ENCODE measurements at places on chromosomes 1 and 21. TPM values are rescaled to one million over a fixed set of nuclear protein-coding genes. Genes with fewer than 3 reads are reported as not detected.

GRCh38 chr1:12230549-12231275, 882 bp downstream of the VPS13D start:
- DNase-seq, result no peak

DNA sequence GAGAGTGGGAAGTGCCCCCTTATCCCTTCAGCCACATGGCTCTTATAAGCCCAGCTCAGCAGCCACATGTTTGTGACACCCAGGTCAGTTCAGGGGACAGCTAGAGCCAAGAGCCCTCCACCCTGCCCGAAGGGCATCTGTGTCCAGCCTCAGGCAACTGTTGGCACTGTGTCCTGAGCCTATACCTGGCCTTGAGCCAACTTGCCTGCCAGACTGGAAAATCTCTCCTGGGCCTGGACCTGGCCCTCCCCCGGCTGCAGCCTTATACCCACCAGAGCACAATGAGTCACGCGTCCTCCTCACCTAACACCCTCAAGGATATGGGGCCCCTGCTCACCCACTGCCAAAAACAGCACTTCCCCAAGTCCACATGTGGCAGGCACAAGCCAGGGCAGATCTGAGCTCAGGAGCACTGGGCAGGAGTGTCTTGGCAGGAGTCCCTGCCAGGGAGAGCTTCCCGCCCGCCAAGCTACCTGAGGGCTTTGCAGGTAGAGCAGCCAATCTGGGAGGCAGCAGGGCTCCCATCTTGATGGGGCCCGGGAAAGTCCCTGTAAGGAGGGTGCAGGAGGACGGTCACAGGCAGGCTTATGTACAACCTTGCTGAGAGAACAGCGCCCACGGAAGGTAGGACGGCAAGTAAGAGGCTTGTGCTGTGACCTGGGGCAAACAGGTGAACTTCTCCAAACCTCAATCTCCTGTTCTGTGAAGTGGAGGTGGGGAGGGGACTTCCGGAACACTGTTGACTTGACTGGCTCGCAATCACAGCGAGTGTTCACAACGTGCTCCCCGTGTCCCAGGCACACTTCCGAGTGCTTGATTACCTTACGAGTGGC, 19.8 kb upstream of the HSPG2 start:
- no peak for DNase-seq

- DNase-seq, result peak; percentile 56
Measured at GRCh38 chr1:156852418-156852874, 6.5 kb downstream of the INSRR start.

DNA sequence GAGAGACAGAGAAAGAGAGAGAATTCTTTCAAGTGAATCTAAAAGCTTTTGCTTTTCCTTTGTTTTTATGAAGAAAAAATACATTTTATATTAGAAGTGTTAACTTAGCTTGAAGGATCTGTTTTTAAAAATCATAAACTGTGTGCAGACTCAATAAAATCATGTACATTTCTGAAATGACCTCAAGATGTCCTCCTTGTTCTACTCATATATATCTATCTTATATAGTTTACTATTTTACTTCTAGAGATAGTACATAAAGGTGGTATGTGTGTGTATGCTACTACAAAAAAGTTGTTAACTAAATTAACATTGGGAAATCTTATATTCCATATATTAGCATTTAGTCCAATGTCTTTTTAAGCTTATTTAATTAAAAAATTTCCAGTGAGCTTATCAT, 117.6 kb downstream of the PTPRC start:
- DNase-seq, result no peak

DNA sequence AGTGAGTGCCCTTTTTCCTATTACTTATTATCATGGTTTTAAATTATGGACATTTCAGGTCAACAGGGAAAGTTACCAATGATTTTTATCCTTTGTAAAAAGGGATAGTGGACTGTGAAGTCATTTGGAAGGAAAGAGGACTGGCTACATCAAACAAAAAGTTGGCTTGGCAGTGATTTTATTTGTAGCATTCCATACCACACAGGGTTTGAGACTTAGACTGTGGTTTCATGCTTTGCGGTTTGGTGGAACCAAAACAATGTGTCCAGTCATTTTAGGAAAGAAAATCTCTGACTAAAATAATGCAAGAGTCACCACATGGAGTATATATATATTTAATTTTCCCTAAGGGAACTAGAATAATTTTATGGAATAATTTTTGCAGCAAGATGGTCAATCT, 239.5 kb downstream of the HMCN1 start:
- no peak for DNase-seq

DNA sequence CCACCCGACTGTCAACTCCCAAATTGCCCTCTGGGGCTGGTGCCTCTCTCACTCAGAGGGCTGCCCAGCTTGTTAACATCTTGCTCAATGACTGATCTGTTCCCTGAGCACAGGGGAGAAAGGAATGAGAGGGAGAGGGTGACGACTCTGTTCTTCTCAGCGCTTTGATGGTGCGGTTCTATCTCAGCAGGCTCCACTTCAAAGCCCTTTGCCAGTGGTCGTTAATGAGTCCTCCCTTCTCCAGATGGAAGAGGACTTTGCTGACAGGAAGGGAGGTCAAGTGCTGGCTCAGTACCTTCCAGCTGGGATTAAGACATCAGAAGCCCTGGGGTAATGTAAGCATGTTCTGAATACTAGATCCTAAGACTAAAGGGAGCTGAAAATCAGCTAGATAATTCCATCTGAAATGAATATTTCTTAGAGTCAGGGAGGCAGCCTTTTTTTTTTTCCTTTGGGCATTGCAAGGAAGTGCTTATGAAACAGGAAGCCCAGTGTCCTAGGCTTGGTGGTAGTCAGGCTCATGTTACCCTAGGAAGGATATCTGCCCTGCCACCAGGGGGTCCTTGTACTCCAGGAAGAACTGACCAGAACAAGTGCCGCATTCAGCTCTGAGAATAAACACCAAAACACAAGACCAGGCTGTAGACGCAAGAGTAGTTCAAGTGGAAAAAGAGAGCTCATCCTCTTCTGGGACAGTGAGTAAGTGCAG, 4.7 kb downstream of the FMOD start:
- no peak for DNase-seq

DNA sequence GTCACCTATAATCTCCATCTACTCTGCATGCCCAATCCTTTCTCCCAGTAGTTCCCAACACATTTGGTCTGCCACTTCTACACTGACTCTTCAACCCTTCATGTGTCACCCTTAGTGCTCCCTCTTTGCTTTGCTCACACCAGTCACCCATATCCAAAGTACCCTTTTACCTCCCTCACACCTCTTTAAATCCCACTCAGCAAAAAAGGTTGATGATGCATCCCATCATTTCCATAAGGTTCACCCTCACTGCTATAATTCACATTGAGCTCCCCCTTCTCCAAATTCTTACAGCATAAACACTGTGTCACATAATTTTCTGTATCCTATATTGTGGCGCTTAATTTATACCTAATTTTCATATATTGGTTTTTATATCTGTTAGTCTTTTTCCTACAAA, 83.8 kb upstream of the ATP1B1 start:
- no peak for DNase-seq

GRCh38 chr1:204377800-204378668, 18.3 kb upstream of the PLEKHA6 start:
- DNase-seq, result no peak

DNA sequence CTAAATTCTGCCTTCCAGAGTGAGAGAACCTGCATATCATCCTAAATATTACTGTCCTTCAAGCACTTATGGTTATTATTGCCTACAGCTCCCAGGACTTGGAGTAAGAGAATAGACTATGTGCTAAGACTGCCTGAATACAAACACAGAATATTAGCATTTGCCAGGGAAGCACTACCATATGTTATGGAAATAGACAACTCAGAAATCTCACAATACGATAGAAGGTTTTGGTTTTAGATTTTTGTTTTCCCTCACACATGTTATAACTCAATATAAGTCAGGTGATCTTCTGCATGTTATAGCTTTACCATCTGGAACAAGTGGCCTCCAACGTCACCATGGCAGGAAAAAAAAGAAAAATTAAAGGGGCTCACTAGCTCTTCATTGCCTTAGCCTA, 413.9 kb downstream of the LRRIQ3 start:
- DNase-seq, result no peak

GRCh38 chr1:113984710-113985109, 5.4 kb downstream of the OLFML3 start:
- DNase-seq, result no peak

- DNase-seq, result no peak
Measured at GRCh38 chr1:45574105-45574626, 9.7 kb upstream of the NASP start.

DNA sequence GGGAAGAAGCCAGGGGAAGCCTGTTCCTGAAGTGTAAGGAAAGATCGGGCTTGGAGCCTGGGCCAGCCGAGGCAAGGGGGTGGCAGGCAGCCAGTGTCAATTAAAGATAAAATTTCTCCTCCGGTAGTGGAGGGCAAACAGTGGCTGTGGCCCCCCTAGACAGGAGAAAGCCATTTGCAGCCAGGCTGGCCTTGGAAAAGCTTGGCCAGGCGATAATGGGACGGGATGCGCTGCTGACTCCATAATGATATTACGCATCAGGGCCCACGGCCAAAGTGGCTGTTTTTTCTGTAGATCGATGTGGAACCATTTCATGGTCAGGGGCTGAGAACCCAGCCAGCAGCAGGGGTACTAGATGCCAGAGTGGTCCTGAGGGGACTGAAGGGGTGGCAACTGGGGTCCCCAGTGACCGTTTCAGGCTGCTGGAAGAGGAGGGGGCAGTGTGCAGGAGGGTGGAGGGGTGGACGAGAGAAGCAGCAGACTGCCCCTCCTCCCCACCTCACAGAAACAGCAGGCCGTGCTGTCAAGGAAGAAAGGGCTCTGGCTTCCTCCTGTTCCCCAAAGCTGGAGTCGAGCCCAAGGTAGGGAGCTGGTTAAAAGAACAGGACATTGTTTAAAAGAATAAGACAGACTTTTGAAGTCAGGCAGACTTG, 25.2 kb downstream of the KCNC4 start:
- DNase-seq, result no peak

- no peak for DNase-seq
Measured at GRCh38 chr1:186629341-186629740, 50.9 kb downstream of the PTGS2 start.

DNA sequence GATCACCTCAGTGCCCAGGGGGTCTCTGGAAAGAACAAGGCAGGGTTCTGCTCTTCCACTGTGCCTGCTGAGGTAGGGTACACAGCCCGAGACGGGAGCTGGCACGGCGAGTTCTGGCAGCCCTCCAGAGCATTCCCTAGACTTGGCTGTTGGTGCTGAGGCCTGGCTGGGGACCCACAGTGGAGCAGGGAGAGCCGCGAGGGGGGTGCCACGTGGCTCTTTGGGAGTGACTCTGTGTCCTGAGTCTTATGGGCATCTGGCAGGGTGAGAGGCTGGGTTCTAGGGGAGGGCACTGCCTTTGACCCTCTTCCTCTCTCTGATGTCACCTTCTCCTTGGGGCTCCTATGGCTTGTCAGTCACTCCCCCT, 336.4 kb downstream of the CAMTA1 start:
- DNase-seq, result no peak

DNA sequence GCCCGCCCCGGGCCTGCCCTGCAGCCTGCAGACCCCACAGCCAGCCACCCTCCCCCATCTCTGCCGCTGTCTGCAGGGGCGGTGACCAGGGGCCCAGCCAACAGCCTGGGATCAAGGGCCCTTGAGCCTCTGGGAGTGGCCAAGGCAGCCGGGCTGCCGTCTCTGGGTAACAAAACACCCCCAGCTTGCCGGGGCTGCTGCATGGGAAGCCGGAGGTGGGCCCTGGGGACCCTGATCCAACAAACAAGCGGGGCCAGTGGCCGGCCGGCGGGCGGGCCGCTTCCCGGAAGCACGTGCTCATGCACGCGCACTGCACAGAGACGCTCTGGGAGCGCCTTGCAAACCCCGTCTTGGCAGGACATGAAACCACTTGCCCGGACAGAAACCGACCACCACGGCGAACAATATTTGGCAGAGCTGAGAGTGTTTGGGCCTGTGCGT, 13.2 kb downstream of the MEGF6 start:
- DNase-seq, result no peak

GRCh38 chr21:17466166-17466565, 46.7 kb upstream of the CXADR start:
- no peak for DNase-seq

DNA sequence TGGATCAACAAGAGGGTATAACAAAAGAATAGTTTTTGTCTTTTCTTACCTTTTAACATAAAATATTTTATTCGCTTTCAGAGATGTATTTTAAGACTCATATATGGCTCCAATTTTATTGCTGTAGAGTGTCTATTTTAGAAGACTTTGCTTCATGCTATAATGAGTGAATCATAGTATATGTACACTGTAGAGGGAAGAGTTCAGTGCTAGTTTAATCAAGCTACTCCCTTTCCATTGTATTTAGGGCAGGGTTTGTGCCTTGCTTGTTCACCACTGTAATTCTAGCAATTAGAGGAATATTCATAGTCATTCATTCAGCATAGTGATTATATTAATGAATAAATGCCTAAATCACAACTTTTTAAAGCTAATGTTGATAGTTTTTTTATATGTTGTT, 78.8 kb downstream of the CEP350 start:
- no peak for DNase-seq

DNA sequence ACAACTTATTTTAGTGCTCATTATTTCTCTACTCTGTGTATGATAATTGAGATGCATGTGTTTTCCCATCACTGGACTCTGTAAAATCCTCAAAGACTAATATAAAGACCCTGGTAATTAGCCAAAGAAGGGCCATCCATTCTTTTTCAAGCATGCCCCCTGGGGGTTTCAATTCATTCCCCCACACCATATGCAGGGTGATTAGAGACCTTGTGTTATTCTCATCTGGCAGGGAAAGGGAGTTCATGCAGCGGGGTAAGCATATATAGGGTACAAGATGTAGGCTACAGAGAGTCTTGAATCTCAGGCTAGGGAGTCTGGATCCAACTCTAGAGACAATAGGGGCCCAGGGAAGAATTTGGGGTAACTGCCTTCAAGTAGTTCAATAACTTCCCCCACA, 166.5 kb downstream of the TNR start:
- DNase-seq, result no peak

GRCh38 chr1:164780863-164781262, 221.9 kb downstream of the PBX1 start:
- no peak for DNase-seq

Gene CRNN
- not detected for polyA plus RNA-seq

Gene TLCD4
- polyA plus RNA-seq, result 6.1 TPM

Gene ADAMTSL4
- polyA plus RNA-seq, result 12.4 TPM

Gene IL10
- 0.74 TPM for polyA plus RNA-seq

Gene CNKSR1
- polyA plus RNA-seq, result 16.2 TPM

Gene URB1
- 11.0 TPM for polyA plus RNA-seq

Measured in right renal pelvis (tissue), 4 donors.